ENCODE measurements at places on chromosomes 3 and 15.

DNA sequence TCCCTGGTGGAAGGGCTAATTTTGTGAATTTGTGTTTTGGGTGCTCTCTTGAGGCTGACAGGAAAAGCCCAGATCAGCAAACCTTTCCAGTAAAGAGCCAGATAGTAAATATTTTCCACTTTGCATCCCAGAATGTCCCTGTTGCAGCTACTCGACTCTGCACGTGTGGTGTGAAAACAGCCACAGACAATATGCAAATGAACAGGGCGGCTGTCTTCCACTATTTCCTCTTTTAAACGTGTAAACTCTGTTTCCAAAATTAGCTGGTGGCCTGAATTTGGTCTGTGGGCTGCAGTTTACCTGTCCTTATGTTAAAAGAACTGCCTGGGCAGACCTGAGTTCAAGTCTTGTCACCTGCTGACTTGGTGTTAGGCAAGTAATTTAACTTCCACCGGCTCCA lies 202.7 kb downstream of the EDEM1 start:
- no peak for DNase-seq

DNA sequence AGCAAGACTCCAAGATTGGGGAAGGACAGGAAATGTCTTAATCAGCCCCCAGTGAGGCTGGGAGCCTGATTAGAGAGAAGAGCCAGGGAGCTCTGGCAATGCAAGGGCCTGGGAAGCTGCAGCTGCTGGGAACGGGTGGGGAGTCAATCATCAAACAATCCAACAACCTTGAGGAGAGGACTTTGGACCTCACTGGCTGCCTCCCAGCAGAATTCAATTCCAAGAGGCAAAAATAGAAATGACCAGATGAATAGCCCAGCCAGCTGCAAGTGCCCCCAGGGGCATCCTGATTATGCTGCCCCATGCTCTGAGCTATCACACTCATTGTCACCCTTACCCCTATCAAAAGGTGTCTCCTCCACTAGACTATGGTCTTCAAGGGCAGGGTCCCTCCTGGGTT lies 6.1 kb upstream of the HOMER2 start:
- no peak for DNase-seq

DNA sequence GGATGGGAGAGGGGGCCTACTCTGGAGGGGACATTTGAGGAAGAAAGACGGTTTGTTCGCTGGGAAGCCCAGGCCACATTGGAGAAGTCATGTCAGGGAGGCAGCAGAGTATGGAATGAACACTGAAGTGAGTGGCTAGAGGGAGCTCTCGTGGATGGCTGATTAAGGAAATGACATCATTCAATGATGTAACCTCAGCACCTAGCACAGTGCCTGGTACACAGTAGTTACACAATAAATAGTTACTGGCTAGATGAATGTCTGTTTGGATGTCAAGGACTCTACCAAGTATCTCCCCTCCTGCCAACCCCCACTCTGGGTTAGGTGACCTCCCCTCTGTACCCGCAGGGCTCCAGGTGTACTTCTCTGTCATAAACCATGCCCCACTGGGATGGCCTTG lies 121.1 kb downstream of the CLSTN2 start:
- DNase-seq = no peak

DNA sequence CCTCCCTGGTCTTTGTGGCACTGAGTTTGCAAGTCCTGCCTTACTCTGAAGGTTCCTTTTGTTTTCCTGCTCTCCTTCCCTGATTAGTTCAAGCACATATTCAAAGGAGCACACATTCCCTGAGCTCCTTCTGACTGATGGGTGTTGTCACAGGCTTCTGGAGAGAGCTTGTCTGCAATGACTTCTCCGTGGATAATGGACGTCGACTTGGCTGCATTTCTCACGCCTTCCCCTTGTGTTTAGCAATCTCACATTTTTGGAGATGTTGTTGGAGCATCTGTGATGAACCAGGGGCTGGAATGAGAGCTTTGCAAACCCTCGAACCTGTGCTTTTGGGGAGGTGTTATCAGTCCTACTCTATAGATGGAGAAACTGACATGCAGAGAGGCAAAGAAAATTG lies 375.4 kb upstream of the PROK2 start:
- no peak for DNase-seq

DNA sequence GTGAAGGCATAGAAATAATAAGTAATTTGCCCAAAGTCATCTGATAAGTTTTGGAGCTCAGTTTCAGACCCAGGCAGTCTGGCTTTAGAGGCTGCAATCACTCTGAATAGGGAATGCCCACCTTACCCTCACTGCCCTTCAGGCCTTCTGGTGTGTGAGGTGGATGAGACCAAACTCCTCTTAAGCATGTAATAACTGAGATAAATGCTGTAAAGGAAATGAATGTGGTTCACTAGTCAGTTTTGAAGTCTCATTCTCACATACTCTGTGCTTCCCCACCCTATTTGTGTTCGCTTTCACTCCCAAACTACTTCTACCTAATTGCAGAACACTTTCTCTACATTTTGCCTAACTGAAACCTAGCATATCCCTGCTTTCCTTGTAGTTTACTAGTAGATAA lies 144.1 kb downstream of the FILIP1L start:
- DNase-seq = no peak
